RCC 7860 (cell line): ENCODE measurements at places on chromosomes 11 and 22.

DNA sequence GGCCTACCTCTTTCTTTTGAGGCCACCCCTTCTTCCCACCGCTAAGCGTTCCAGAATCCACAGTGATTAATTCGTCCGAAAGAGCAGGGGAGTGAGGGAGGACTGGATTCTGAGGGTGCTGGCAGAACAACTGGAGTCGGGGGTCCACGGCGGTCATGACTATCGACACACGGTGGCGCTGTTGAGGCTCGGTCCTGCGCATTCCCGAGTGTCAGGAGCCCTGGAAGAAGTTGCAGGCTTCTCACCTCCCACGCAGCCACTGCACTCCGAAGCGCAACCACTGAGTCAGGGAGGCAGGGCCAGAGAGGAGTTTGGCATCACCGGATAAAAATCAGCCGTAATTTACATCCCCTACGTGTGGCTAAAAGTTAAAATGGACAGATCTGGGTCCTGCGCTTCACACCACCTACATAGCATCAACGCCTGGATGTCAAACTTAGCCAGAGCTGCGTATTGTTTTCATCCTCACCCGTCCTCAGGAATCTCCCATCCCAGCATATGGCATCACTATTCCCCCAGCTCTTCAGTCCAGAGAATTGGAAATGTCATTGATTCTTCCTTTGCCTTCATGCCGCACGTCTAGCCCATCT lies 10.7 kb upstream of the CTSF start:
- DNase-seq, result peak; percentile 13

GRCh38 chr22:50119768-50120251 lies 30.0 kb downstream of the MOV10L1 start:
- no peak for DNase-seq

GRCh38 chr11:7186676-7187075 lies 65.0 kb upstream of the SYT9 start:
- no peak for DNase-seq

- no peak for DNase-seq
These were observed 58.9 kb upstream of the MYEOV start for GRCh38 chr11:69234740-69235710.

DNA sequence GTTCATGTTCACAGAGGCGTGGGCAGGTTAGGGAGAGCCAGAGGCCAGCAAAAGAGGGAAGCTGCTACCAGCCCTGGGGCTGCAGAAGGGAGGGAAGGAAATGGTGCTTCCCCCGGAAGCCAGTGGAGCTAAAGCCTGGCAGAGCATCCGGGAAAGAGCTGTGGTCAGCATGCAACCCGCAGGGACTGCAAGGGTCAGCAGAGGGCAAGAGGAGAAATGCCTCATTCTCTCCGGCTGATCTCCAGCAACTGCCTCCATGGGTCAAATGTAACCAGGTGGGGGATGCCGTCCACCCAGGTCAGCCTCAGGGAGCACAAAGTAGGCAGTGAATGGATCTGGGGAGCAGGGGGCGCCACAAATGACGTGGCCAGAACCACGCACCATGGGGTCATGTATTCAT lies 36.9 kb upstream of the PRR5 start:
- peak; percentile 55 for DNase-seq

- peak; percentile 75 for DNase-seq
These were observed 131.9 kb downstream of the ADAMTS15 start for GRCh38 chr11:130580372-130580771.

DNA sequence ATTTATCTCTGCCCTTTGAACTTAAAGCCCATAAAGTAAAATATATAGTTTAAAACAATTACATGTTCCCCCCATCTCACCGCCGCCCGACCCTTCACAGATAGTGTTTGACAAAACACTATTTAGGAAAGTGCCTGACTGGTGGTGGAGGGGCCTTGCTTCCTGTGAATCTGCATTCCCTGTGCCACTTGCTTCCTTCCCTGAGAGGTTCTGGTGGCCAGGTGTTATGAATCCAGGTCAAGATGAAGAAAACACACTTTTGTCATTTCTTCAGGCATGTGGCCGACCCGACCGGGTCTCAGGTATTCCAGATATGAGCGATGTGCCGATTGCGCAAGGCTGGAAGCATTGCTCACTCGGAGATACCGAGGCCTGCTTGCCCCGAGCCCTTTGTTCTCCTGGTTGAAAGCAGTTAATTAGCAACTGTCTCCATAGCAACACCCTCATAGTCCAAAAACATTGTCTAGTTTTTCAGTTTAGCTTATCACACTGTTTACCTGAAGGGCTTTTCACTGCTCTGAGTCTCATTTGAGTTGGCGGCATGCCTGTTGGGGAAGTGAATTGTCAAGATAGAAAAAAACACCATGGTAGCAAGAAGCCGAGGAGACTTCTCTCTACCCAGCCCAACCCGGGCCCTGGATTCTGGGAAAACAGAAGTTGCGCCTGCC lies 128.3 kb downstream of the TEAD1 start:
- DNase-seq, result peak; percentile 98

GRCh38 chr11:121417055-121417551 lies 35.0 kb upstream of the SORL1 start:
- DNase-seq, result peak; percentile 31

- DNase-seq, result no peak
These were observed 6.2 kb upstream of the LRFN4 start for GRCh38 chr11:66850588-66851238.

DNA sequence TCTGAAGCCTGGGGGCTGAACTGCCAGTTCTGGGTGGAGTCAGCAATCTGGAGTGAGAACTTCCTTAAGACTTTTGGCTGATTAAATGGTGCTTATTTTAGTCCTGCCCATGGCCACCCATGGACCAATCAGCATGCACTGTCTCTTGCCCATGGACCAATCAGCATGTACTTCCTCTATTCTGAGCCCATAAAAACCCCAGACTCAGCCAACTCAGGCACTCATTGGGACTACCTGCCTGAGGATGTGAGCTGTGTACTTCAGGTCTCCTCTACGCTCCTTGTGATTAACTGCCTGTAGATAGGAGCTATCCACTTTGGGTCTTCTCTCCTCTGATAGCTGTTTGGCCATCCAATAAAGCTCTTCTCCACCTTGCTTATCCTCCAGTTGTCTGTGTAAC lies 342.3 kb upstream of the CCDC179 start:
- no peak for DNase-seq

DNA sequence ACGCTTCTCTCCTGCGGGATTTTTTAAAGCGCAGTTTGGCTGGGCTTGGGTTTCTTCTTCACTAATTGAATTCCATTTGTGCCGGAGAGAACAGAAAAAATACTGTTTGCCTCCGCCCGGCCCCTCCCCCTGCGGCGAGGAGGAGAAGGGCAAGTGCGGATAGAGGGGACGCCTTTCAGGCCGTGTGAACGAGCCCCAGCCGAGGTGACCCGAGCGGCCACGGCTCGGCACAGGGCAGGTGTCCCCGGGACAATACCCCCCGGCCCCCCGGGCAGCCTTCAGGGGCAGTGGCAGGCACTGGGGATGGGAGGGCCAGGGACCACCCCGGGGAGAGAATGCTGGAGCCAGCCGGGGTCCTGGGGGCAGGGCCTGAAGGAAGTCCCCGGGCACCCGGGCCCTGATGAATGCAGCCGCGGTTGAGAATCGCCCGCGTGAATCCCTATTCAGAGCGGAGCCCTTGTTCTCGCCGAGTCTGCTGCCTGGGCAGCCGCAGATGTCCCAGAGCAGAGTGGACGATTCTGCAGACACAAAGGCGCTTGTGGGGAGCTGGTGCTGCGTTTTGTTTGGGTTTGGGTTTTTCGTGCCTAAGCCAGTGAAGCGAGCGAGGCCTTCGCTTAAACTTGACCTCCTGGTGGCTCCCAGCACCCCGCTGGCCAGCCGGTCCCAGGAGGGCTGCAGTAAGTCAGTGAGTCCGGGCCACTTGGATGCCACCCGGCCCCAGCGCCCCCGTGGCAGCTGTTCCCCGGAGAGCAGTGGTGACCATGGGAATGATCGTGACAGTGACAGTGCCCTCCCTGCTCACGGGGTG lies 96.0 kb downstream of the WNT7B start:
- DNase-seq, result no peak

- no peak for DNase-seq
These were observed 23.6 kb upstream of the TMA7B start for GRCh38 chr22:39936523-39937145.

DNA sequence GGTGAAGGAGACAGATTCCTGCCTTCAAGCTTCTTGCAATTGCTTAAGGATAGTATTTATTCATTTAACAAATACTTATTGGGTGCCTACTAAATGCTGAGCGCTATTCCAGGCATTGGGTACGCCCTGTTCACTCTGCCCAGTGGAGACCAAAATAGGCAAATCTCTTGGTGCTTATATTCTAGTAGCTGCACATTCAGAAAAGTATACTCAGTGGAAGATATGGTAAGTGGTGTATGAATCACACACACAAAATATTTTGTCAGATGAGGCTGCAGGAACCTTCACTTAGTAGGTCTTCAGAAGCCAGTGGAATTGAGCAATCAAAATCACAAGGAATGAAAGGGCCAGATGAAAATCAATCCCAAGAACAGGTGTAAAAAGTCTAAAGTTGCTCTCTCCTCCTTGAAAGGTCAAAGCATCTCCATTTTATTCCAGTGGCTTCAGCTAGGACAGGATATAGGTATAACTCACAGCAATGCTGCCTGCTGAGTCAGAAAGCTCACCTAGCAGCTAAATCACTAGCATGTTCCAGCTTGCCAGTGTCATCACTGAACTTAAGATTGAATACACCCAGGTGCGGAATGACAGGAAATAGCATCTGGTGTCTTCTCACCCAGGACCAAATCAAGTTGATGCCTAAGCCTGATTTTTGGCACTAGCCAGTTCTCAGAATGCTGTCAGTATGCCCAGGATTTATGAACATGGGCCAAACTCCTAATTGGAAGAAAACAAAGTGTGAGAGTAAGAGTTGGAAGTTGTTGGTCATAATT lies 83.9 kb downstream of the AMOTL1 start:
- no peak for DNase-seq

DNA sequence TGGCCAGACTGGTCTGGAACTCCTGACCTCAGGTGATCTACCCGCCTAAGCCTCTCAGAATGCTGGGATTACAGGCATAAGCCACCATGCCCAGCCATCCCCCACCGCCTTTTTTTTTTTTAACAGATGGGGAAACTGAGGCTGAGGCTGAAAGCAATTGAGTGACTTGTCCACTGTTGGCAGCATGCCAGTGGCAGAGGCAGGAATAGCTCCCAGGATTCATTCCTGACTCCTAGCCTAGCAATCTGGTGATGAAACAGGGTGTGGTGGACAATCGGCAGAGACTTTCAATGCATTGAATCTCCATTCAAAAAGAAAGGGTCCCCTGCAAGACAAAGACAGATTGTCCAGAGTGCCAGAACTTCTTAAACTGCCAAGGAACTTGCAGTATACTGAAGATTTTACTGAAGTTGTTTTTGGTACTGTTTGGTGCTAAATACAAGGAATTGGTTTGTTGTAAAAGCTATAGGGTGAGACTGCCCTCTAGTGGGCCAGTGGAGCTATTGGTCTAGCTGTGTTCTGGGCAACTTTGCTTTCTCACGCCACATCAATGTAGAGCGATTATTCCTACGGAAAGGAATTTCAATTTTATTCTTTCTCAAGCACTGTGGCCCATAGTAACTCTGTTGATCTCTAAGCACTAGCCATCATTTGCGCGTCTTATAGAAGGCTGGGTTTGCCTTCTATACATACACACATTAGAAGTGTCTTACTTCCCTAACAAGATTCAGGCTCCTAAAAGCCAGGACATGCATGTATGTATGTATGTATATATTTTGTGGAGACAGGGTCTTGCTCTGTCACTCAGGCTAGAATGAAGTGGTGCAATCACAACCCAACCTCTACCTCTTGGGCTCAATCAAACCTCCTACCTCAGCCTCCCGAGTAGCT lies 21.0 kb downstream of the C22orf31 start:
- DNase-seq, result peak; percentile 63

DNA sequence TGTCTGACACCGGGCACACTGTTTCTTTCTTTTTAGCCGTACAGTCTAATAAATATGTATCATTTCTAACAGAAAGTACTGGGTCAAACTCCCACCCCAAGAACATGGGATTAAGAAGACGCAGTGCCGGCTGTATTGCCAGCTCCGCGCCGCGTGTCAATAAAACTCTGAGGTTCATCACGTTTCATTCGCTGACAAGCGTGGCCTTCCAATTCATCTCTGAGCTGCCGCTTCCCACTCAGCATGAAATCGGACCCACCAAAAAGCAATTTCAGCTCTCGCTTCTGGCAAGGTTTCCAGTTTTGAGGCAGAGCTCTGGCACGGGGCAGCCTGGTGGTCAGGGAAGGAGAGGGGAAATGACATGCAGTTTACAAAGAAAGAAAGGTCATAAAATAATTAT lies 819.8 kb downstream of the OPCML start:
- no peak for DNase-seq

- no peak for DNase-seq
These were observed 5.0 kb upstream of the MMP12 start for GRCh38 chr11:102879801-102880200.

DNA sequence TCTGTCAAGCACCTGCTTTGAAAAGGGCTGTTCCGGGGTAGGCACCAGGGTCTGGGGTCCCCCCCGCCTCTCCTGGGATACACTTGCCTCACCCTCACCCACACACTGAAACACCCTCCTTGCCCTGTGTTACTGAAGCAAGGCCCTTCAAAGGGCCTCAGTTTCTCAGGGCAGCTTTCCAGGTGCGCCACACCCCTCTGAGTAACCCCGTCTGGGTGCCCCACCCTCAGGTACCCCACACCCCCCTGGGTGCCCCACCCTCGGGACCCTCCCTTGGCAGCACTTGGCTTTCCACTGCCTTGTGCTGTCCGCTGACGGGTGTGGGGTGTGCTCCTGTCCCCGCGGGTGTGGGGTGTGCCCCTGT lies 413.6 kb downstream of the TBC1D22A start:
- DNase-seq, result no peak

- no peak for DNase-seq
These were observed 53.6 kb downstream of the CECR2 start for GRCh38 chr22:17422736-17423343.

GRCh38 chr11:43992834-43993637 lies 50.6 kb downstream of the C11orf96 start:
- no peak for DNase-seq

GRCh38 chr11:111913997-111914396 lies 1.5 kb downstream of the HSPB2 start:
- DNase-seq, result no peak

- no peak for DNase-seq
These were observed 57.3 kb downstream of the TP53I11 start for GRCh38 chr11:44893308-44893822.

GRCh38 chr22:48651981-48652538 lies 1175.6 kb downstream of the BRD1 start:
- DNase-seq, result no peak

- no peak for DNase-seq
These were observed 11.6 kb upstream of the NPAS4 start for GRCh38 chr11:66409226-66409625.

- no peak for DNase-seq
These were observed 4.3 kb upstream of the AMPD3 start for GRCh38 chr11:10450462-10451425.

GRCh38 chr11:9274499-9275258 lies 9.5 kb upstream of the DENND5A start:
- DNase-seq, result no peak

- peak; percentile 100 for DNase-seq
These were observed 458.4 kb downstream of the MIAT start for GRCh38 chr22:27115816-27116256.
